ENCODE measurements at places on chromosomes 12 and 14. TPM values are rescaled to one million over a fixed set of nuclear protein-coding genes. Genes with fewer than 3 reads are reported as not detected.

MUCL1 gene
- polyA plus RNA-seq, result not detected

LMNTD1 gene
- polyA plus RNA-seq, result 0.32 TPM

VSIG10 gene
- polyA plus RNA-seq, result 17.6 TPM

PIK3C2G gene
- 3.4 TPM for polyA plus RNA-seq

PIANP gene
- polyA plus RNA-seq, result 16.3 TPM

CAPZA3 gene
- 0.52 TPM for polyA plus RNA-seq

TMEM63C gene
- 1.4 TPM for polyA plus RNA-seq

C12orf56 gene
- 0.73 TPM for polyA plus RNA-seq

Measured in left renal cortex interstitium (tissue), 4 donors.